ENCODE measurements at places on chromosomes 2 and 18.

DNA sequence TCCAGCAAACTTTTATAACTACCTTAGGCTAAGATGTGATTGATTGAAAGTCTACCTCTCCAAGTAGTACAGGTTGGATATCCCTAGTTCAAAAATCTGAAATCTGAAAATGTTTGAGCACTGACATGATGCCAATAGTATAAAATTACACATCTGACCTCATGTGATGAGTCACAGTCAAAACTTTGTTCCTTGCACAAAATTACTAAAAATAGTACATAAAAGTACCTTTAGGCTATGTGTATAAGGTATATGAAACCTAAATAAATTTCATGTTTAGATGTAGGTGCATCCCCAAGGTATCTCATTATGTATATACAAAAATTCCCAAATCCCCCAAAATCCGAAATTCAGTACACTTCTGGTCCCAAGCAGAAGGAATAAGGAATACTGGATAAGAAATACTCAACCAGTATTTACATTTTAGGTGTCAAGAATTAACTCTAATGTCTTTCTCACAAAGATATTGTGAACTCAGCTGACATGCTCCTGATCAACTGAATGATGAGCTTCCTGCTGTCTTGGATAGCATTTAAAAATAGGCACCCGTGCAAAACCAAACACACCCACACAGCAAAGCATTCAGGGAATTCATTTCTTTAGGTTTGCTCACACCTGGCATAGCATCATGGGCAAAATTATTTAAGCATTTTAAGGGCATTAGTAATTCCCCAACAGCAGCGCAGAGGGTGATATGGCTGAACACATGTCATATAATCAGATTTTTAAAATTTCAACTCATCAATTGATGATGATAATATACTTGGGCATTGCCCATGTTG lies 497.4 kb upstream of the MEIS1 start:
- no peak for DNase-seq

GRCh38 chr2:18792226-18792629 lies 202.9 kb upstream of the NT5C1B start:
- no peak for DNase-seq

DNA sequence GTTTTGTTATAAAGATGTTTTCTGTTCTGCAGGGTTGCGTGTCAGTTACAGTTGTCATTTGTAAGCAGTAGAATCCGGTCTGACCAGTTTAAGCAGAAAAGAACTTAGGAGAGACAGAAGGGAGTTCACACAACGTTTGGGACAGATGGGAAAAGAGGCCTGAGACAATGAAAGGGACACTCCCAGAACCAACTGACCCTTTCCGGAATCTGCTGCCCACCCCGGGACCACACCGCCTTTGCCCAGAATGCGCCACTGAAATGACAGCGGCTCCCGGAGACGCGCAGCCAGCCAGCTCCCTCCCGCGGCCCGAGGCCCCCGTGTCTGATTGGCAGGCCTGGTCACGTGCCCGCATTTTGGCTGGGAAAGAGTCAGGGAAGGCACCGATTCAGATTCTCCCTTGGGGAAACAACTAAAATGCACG lies 244.6 kb downstream of the BCL2 start:
- DNase-seq, result peak; percentile 27

DNA sequence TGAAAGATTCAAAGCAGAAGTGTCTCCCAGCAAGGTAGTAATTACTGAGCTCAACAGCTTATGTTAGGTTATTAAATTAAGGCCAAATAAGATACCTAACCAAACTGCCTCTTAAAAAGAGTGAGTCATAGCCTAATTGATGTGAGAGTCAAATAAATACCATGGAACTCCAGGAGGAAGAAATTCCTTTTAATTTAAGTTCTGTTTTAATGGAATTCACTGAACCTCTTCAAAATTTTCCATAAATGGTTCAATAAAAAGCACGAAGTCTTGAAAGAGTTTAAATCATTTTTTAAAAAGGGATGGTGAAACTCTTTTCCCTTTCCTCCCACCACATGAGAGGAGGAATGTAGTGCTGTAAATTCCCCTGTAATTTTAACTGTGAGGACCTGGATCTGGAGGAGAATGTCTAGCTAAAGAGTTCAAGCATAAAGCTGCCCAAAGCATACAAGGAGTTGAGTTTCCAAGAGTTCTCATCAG lies 180.8 kb upstream of the MMADHC start:
- no peak for DNase-seq

GRCh38 chr2:197958592-197959150 lies 154.3 kb downstream of the PLCL1 start:
- no peak for DNase-seq

DNA sequence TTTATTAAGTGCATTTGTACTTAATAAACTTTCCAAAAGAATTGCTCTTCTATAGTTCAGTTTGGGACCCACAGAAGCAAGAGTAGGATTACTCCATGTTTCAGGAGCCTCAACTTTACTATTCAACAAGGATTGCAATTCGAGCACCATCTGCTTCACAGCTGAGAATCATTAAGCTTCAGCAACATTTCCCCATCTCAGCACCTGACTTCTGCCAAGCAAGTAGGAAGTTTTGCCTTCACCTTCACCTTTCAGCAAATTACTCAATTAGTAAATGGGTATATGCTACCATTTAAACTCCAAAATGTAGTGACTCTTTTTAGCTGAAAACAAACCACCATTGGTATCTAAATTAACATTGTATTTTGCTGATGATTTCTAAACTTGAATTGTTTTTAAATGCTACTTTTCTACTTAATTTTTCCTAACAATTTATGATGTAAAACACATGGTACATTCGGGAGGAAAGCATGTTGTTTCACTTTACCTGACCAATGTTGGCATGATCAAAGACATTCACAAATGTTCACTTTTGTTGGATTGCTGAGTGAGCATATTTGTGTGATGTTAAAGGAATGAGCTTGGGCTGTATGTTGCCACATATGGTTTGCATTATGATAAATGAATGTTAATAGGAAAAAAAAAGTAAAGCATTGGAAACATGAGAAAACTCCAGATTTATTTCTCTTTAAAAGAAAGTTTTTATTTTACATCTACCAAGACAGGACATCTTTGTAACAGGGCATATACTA lies 159.2 kb downstream of the GULP1 start:
- DNase-seq, result no peak

DNA sequence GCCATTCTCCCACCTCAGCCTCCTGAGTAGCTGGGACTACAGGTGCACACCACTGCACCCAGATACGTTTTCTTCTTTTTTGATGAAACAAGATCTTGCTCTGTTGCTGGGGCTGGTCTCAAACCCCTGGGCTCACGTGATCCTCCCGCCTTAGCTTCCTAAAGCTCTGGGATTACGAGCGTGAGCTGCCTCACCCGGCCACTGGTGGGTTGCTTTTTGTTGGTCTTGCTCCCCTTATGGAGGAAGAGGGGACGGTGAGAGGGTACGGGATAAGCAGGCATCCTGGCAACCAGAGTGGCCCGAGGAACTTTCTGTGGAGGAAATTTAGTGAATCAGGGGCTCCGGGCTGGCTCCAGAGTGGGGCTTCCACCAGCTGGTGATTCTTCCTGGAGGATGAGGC lies 222.3 kb downstream of the HDAC4 start:
- DNase-seq, result no peak

DNA sequence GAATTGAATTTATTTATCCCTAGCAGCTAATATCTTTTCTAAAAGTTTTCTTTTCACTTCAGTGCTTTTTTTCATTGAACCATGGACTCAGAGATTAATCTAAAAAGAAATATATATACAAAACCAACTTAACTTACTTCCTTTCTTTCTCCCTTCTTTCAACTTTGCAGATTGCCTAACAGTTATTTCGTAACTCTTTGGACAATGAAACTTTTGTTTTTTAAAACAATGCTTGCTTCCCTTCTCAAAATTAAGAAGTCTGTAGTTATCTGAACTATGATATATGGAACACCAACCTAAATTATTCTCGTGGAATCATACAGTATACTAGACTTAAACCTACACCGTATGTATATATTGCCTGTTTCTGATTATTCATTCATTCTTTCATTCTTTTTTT lies 62.9 kb downstream of the MIB1 start:
- DNase-seq, result no peak

- no peak for DNase-seq
These were observed 226.5 kb upstream of the SPRED2 start for GRCh38 chr2:65658881-65659280.

DNA sequence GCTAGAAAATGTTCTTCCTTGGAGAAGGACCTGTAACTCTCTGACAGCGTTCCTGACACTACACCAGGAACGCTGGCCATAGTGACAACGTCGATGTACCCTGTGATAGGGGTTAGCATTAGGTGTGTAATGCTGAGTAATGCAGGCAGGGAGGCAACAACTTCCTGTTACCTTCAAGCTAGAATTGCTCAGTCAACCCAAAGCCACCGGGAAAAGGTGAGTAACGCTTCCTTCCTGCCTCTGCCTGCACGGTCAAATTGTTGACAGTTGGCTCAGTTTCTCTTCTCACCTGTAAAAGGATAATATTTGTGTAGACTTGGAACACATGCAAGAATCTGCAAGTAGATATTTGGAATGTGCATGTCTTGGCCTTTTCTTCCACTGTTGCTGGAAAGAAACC lies 12.7 kb downstream of the FAM110C start:
- DNase-seq, result no peak

- DNase-seq, result no peak
These were observed 12.7 kb downstream of the NCK2 start for GRCh38 chr2:105757433-105757832.

DNA sequence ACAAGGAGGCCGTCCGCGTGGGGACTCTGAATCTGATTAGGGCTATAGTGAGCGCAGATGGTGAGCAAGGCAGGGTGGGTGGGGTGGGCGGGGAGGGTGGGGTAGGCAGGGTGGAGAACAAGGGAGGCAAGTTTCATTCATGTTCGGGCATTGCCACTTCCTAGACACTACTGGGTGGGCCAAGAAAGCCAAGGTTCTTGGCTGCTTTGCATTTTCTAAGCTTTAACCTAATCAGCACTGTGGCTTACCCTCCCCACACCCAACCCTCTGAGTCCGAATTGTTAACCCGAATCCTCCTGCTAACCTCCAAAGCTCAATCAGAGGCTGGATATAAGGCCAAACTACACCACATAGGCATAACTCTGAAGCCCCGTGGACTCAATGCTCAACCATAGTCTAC lies 18.1 kb downstream of the MROH2A start:
- DNase-seq, result no peak

DNA sequence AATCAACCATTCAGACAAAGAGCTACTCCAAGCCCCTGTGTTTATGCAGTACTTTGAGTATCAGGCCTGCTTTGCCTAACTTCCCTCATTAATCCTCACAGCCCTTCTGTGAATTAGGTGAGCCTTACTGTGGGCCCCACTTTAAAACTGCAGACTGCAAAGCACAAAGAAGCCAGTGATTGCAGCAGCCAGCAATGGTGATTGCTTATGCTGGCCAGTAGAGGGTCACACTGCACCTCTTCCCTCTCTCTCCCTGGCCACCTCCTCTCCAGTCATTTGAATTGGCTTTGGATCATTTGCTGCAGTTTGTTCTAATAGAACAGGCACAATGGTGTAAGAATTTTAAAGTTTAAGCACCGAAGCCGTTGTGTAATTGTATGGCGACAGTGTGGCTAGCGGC lies 229.9 kb downstream of the AGPS start:
- DNase-seq, result no peak

DNA sequence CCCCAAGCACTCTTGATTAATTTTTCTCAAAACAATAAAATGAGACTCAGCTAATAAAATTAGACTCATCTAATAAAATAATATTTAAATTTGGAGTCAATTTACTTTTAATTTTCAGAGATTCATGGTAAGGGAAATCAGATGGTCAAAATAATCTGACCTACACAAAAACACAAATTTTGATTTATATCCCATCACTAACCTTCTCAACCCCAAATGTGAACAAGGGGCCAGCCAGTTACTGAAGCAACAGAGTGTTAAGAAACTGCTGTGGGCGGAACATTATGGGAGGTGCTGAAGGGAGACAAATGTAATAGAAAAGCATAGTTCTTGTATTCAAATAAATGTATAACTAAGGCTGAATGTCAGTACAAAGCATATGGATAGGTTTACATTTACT lies 28.5 kb upstream of the PPP3R1 start:
- no peak for DNase-seq

- DNase-seq, result no peak
These were observed 21.6 kb downstream of the ZEB2 start for GRCh38 chr2:144498277-144498676.

GRCh38 chr2:147541314-147541713 lies 303.5 kb upstream of the ACVR2A start:
- DNase-seq, result no peak

DNA sequence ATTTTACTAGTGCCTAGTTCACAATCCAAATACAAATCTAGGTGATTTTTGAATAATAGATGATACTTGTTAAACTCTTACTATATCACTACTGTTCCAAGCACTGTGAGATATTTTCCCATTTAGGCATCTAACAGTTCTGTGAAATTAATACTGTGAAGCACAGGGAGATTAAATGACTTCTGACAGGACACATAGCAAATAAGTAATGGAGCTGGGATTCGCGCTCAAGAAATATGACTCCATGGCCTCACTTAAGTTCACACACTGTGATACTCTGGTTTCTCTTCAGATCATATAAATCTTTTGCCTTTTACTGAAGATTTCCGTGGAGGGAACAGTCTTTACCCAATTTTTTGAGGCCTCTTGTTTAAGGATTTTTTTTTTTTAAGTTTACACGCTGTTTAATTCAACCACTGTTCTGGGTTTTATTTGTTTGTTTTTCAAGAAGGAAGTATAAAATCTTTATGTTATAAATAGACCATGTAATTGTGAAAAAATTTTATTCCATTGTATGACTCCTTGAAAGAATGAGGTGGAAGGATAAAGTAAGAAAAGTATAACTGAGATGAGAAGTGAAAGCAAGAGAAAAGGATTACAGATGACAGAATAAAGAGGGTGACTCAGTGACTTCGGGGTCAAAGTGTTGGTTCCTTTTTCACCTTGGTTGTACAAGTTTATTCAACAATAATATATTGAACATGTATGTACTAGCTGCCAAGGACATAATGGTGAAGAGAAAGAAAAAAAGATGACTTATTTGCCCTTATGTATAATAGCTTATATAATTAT lies 30.2 kb downstream of the RBM45 start:
- DNase-seq, result no peak

- no peak for DNase-seq
These were observed 247.1 kb downstream of the OSR1 start for GRCh38 chr2:19111354-19111753.

GRCh38 chr2:176653479-176654443 lies 384.5 kb downstream of the MTX2 start:
- DNase-seq, result no peak

DNA sequence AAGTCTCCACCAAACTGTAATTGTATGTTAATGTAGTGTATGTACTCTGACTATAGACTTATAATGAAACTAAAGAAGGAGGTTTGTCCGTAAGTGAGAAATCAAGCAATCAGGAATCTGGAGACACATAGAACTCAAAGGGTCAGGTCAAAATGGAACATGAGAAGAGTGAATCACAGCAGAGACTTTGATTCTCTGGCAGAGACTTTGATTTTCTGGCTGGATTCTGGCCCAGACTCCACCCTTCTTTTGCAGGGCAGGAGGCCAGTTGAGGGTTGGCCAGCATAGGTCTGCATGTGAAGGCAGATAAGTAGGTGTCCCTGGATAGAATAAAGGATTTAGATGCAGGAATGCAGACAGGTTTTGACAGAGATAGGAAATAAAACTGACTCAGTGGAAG lies 11.0 kb upstream of the NCKAP5 start:
- no peak for DNase-seq

GRCh38 chr18:79988071-79988450 lies 302 bp downstream of the TXNL4A start:
- peak; percentile 42 for DNase-seq

All from stimulated activated CD8-positive, alpha-beta memory T cell treated with anti-CD3 and anti-CD28 coated beads, Interleukin-12 subunit alpha, Interleukin-12 subunit beta, amount 100 ng/mL, for 4 hours (primary cell).